Mesenchymal stem cell (in vitro differentiated cells and primary cell): ENCODE measurements at places on chromosomes 6 and 20.
A peak's percentile ranks its signal among the peaks of the same experiment; 100 is the strongest.

DNA sequence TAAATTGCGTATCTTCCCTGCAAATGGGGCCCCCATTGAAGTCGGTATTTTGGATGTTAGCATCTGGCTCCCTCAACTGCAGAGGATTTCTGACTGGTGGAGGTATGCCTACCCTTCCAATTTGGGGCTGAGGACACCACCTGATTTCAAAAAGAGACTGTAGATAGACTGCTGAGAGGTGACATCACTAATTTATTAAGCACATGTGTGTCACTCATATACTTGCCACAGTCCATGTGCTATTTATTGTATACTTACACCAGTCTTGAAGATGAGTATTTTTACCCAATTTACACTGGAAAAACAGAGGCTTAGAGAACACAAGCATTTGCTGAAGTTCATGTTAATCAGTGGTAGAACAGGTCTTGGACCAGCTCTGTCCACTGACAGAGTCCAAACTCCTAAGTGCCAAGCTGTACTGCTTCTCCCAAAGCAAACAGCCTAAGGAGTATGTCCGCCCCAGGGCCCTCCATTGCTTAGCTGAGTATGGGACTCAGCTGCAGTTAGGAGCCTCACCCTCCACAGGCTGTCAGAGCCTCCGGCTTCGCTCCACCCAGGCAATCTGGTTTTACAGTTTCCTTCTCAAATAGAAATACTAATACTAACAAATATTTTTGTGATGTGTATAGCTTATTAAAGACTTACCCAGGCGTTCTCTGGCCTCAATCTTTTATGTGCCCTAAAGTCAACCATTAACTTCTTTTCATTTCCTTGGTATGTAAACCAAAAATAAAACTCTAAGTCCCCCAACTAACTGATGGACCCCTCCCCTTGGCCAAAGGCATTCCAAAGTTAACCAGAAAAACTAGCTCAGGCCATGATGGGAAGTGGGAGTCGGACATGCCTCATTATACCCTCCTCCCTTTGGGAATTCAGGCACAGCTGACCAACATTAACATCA is 17.5 kb downstream of the RIN2 start:
- no peak for DNase-seq

- DNase-seq: peak; percentile 36
These were observed 5.4 kb downstream of the CITED2 start for GRCh38 chr6:139369068-139369467.

DNA sequence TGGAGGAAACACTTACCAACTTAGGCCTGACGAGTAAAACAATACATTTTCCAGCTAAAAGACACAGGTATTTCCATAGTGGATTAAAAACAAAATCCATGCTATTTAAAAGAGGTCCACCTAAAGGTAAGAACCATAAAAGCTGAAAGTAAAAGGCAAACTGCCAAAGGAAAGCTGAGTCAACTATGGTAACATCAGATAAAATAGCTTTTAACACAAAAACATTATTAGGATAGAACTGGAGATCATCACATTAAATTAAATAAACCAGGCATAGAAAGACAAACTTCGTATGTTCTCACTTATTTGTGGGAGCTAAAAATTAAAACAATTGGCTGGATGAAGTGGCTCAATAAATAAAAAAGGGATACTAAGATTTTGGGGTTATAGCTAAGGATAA is 166.8 kb upstream of the SLC22A16 start:
- DNase-seq: no peak

GRCh38 chr6:39055661-39056060 is 7.1 kb downstream of the GLP1R start:
- no peak for DNase-seq

GRCh38 chr6:21116736-21117135 is 476.8 kb upstream of the SOX4 start:
- no peak for DNase-seq

DNA sequence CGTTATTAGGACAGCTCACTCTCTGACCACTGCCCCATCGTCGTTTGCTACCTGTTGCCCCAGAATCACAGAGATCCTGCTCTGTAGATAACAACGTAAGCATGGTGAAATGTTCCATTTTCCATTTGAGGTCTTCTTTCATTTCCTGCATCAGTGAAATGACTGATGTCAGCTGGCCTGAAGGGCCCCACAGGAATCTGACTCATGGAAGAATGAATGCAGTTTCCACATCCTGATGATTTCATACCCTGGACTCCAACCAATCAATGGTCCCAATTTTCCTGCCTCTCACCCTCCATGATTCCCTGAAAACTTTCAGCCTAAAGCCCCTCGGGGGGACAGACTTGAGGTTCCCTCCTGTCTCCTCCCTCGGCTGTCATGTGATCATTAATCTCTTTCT is 394.4 kb upstream of the CDH4 start:
- peak; percentile 43 for DNase-seq

- DNase-seq: no peak
These were observed 114.3 kb upstream of the BTN3A2 start for GRCh38 chr6:26250698-26251044.

- DNase-seq: no peak
These were observed 54.9 kb downstream of the PXDC1 start for GRCh38 chr6:3696525-3697088.

- DNase-seq: no peak
These were observed 621.2 kb upstream of the FLRT3 start for GRCh38 chr20:14958626-14959025.

GRCh38 chr6:161439093-161439492 is 165.2 kb upstream of the AGPAT4 start:
- peak; percentile 71 for DNase-seq

GRCh38 chr6:130152908-130153510 is 69.7 kb downstream of the SAMD3 start:
- no peak for DNase-seq

DNA sequence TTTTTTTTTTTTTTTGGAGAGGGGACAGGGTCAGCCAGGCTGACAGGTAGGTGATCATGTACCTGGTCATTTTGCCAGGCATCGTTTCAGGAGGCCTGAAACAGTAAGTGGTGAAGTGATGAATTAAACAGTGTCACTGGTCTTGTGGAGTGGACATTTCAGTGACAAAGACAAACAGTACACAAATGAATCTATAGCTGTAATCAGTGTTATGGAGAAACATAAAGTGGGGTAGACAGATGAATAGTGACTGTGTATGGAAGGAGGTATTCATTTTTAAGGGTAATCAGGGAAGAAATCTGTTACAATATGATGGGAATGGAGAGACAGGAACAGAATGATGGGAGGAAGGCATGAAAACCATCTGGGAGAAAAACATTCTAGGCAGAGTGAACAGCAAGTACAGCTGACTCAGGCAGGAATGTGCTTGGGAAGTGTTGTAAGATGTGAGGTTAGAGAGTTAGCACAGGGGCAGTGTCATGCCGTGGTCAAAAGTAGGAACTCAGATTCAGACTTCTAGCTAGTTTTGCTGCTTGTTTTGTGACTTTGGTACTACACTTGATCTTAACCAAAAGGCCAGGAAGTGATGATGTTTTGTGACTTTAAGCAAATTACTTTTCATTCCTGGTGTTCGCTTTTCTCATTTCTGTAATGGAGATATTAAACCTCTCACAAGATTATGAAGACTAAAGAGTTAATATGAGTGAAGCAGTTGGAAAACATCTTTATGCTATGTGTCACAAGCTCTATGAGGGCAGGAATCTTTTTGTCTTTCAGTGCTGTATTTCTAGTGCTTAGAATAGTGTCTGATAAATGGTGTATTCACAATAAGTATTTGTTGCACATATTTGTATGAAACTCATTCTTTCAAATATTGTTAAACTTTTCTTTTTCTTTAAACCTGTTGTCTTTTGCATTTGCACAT is 43.4 kb downstream of the QKI start:
- DNase-seq: peak; percentile 92

GRCh38 chr6:150081702-150082101 is 12.8 kb upstream of the ULBP3 start:
- DNase-seq: no peak

GRCh38 chr6:25874822-25875562 is 949 bp upstream of the SLC17A3 start:
- DNase-seq: no peak

DNA sequence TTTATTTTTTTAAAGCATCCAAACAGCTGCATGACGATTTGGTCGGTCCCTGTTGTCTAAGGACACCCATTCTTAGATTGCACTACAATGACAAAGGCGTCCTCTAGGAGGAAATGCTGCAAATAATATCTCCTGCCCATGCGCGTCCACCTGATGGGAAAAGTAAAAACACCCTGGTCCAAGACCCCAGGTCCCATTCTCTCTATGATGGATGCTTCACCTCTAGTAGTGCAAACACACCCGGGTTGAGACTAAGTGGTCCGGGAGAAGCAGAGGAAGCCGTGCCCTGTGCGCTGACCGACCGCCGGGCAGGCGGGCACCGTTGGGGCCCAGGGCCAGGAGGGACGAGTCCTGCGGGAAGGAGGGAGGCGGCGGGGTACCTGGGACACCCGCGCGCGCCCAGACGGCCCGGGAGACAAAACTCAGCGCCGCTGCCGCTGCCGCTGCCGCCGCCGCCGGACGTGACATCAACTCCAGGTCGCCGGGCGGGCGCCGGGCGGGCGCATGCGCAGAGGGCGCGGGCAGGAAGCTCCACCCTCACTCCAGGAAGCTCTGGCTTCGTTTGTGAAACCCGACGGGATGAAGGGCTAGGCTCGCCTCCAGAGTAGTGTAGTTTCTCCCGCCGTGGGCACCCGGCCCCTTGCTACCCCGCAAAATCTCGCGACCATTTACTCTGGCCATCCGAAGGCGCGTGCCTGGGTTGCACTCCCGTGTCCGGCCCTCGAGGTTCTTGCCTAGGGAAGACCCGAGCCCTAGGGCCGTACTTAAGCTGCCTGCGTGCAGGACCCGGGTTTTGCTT is at the start of gene TBC1D7:
Gene TBC1D7 (minus strand): TSS at position 462 of the 799 bp plus-strand sequence. CDS start 1,639 bp downstream, outside the sequence.
- peak; percentile 93 for DNase-seq

DNA sequence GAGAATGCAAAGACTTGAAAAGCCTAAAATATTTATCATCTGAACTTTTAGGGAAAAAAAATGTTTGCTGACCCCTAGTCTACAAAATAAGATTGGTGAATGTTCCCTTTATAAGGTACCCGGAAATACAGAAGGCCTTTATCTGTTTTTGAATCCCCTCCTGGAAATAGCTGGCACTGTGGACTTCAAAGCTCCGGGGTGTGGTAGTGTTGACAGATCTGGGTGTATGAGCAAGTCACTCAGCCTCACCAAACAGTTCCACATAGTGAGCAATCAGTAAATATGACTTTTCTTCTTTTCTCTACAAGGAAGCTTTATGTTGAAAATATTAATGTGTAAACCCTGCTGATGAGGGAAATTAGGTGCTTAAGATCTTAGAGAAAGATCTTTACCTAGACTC is 29.2 kb upstream of the HTR1B start:
- DNase-seq: no peak

GRCh38 chr6:20716865-20717264 is 182.6 kb downstream of the CDKAL1 start:
- DNase-seq: no peak

GRCh38 chr6:156378853-156379252 is 398.3 kb upstream of the ARID1B start:
- DNase-seq: no peak

- peak; percentile 44 for DNase-seq
These were observed 63.5 kb upstream of the STMND1 start for GRCh38 chr6:17038316-17038715.

DNA sequence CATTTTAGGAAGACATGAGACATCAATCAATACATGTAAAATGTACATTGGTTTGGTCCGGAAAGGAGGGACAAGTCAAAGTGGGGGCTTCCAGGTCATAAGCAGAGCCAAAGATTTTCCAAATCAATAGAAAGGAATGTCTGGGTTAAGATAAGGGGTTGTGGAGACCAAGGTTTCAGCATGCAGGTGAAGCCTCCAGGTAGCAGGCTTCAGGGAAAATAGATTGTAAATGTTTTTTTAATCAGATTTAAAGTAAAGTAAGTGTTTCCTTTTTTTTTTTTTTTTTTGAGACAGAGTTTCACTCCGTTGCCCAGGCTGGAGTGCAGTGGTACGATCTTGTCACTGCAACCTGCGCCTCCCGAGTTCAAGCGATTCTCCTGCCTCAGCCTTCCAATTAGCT is 16.8 kb upstream of the SERPINB9 start:
- DNase-seq: no peak

DNA sequence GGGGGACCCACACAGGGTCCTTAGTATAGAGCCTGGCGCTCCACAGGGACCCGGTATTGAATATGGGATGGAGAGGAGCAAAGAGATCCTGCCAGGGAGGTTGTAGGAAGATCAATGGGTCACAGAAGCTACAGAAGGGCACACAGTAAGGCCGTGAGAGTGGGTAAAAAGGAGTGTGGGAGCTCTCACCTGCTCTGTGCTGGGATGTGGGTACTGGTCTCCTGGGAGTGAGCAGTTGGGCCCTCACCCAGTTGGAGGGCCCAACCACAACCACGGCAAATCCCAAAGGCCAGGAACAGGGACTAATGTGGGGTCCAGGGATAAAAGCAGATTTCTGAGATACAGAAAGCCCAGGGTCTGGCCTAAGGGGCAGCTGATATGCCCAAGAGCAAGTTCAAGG is 73.4 kb upstream of the RNF24 start:
- DNase-seq: no peak

DNA sequence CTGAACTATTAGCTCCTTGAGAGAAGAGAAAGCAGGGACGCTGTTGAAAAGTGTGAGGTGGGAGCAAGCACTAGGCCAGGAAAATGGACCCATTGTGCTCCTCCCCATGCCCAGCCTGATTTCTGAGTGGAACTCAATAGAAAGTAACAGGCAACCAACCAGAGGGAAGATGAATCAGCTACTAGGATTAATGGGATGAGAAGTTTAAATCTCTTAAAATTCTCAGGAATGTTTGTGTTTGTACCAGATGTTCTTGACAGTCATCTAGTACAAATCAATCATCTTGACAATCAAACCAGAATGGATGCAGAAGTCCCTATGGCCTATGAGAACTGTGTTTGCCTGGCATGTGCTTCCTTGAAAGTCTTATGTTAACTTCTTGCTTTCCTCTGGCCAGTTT is 48.9 kb downstream of the HDDC2 start:
- peak; percentile 7 for DNase-seq

DNA sequence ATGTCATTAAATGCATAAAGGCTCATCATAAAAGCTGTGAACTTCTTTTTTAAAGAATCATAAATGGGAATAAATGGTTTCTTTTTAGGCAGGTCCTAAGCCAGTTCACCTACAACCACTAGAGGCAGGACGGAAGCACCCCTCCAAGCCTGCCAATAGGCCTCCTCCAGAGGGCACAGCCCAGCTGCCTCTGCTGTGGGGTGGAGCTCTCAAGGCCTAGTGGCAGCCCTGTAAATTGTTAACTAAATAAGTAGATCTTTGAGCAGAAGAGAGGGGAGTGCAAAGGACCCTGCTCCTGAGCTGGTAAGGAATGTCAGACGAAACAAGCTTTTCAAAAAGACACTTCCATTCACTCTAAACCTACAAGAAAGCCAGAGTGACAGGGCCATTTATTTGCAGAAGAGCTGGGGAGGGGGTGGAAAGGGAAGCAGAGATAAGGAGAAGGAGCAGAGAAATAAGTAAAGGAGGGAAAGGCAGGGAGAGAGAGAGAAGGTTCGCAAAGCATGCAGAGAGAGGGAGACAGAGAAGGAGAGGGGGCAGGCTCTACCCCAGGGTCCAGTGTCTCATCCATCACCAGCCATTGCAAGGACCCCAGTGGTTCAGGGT is 18.0 kb upstream of the MAFB start:
- DNase-seq: no peak
